ENCODE measurements at places on chromosomes 6 and 20. TPM values are rescaled to one million over a fixed set of nuclear protein-coding genes. Genes with fewer than 3 reads are reported as not detected.

Gene EPHA7
- 5.6 TPM for total RNA-seq

Gene IBTK
- 66.3 TPM for total RNA-seq

Gene IPCEF1
- 1.0 TPM for total RNA-seq

Gene FILIP1
- total RNA-seq = 71.9 TPM

Gene TRIM40
- not detected for total RNA-seq

Gene CBLN4
- not detected for total RNA-seq

Gene RIPOR3
- 12.5 TPM for total RNA-seq

Gene BMP6
- 10.7 TPM for total RNA-seq

Gene BTNL2
- total RNA-seq = not detected

Gene SIRPG
- total RNA-seq = not detected

Gene KIF13A
- total RNA-seq = 61.4 TPM

Gene C6orf163
- 2.7 TPM for total RNA-seq

Gene CYP39A1
- 13.5 TPM for total RNA-seq

Gene FNDC1
- total RNA-seq = 102 TPM

Gene SLC22A16
- 1.3 TPM for total RNA-seq
